ENCODE measurements at places on chromosomes 5 and 9.

DNA sequence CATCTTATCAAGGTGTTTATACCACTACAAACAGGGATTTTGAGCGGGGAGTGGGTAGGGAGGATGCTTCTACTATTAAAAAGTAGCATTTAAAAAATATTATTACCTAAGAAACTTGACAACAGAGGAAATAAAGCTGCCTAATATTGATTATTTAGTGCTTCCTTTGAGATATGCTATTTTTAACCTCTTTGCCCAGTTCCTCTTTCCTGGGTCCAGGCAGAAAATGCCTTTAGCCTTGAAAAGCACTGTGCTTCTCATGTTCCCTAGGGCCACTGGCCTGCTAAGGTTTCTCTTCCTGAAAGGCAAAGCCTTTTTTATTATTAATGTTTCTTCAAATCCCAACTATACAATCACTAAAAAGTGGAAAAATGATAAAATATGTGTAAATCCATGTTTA lies 217.2 kb upstream of the HAPLN1 start:
- DNase-seq, result no peak

DNA sequence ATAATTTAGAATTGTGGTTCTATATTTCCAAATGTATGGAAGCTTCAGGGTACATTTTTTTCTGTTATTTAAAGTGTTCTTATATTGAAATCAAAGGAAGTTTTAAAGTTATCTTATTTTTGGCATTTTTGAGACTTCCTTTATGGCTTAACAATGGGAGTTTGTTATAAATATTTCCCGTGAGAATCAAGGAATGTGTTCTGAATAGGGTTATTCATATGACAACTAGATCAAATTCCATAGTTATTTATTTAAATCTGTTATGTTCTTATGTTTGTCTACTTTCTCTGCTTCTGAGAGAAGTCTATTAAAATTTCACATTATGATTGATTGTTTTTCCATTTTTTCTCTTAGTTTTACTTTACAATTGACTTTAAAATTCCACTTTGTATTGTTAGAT lies 135.1 kb downstream of the ADAMTS16 start:
- no peak for DNase-seq

GRCh38 chr5:92594031-92594430 lies 987.0 kb downstream of the NR2F1-AS1 start:
- DNase-seq, result no peak

DNA sequence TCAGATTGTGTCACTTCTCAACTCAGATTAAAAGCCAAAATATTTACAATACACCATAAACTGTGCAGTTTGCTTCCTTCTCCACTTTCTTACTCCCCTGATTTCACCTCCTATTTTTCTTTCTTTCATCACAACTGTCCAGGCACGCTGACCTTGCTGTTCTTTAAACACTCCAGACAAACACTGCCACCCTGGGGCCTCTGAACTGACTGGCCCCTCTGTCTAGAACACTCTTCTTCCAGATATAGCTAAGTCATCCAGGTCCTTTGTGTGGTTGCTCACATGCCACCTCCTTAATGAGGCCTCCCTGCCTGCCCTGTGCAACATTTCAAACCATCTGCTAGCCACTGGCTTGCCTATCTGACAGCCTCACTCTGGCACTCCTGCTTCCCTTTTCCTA lies 46.6 kb downstream of the ATG10 start:
- no peak for DNase-seq

GRCh38 chr5:156618601-156619000 lies 231.5 kb upstream of the PPP1R2B start:
- DNase-seq, result no peak

GRCh38 chr9:30198463-30199309 lies 2185.8 kb upstream of the ACO1 start:
- DNase-seq, result no peak

DNA sequence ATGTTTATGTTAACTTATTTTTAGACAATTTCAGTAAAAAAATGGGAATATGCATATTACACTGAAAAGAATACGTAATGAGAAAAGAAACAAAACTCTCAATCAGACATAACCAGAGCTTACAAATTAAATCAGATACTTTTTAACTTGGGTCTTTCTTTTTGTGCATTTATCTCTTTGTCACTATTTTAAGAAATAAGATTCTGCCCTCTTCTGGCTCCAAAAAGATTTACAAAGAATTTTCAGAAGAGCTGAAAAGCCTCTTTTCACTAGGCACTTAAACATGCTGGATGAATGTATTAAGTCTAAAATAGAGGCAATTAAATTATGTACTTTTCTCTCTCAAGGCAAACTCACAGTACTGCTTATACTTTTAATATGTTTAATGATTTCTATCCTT lies 55.5 kb downstream of the CEP120 start:
- peak; percentile 27 for DNase-seq

GRCh38 chr5:158637039-158637438 lies 462.7 kb downstream of the EBF1 start:
- no peak for DNase-seq

GRCh38 chr5:146450002-146450401 lies 2.9 kb downstream of the TCERG1 start:
- no peak for DNase-seq

GRCh38 chr9:86636038-86636437 lies 281.8 kb upstream of the TUT7 start:
- no peak for DNase-seq

DNA sequence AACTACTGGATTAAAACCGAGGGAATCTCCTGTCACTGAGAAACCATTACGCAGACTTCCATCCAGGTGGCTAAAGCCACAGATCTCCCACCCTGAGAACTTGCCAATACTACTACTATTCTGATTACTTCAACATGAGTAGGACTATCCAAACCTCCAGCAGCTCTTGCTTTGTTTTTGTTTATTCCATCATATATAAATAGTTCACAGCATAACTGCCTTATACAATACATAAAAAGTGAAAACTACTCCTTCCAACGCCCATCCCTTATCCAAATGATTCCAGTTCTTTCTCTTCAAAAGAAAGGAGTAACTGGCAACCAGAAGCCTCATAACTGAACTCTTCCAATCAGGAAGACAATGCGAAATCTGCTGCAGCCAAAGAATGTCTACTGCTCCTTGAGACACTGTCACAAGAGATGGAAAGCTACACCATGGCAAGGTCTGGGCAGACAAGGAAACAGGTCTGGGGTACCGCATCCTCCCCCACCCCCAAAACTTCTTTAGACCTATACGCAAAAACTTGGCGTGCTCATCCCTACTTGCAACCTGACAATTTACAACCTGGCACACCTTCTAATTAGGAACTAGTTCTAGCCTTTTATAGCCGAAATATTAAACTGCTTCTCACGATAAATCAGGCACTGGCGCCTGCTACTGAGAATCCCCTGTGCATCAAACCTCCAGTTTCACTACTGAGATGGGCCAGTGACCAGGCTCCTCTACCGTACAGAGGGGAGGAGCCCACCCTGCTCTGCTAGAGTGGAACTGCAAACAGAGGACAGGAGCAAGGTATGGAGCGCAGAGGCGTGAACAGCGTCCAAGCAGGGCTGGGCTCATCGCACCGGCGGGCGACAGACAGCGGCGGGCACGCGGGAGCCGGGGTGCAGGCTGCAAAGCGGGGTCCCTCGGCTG lies 986 bp downstream of the PLPP1 start:
- DNase-seq, result peak; percentile 64

- DNase-seq, result no peak
Observed at GRCh38 chr9:83972286-83972685, 7.7 kb downstream of the HNRNPK start.

- DNase-seq, result no peak
Observed at GRCh38 chr5:88671505-88672499, 211.2 kb downstream of the MEF2C start.
